ENCODE measurements at places on chromosomes 2 and 18.

DNA sequence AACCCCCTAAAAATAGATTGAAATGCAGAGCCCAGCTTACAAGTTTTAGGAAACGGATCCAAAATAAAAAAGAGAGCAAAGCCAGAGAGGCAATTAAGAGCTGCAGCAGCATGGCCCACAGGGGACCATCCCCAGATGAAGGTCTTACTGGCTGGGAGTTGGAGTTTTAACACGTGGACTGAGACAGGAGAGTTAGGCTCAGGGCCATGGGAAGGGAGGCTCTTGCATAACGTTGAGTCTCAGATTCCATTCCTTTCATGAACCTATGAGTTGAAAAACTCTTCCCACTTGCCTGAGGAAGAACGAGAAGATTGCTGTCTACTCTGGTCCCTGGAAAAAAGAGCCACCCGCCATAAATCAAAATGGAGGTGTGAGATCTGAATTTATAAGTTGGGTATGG, 101.8 kb upstream of the NDUFV2 start:
- DNase-seq, result no peak

GRCh38 chr2:190634381-190634780, 14.5 kb upstream of the NAB1 start:
- no peak for DNase-seq

GRCh38 chr2:31081492-31081891, 56.7 kb downstream of the GALNT14 start:
- DNase-seq, result no peak

GRCh38 chr2:110755491-110756078, 23.2 kb downstream of the ACOXL start:
- no peak for DNase-seq

DNA sequence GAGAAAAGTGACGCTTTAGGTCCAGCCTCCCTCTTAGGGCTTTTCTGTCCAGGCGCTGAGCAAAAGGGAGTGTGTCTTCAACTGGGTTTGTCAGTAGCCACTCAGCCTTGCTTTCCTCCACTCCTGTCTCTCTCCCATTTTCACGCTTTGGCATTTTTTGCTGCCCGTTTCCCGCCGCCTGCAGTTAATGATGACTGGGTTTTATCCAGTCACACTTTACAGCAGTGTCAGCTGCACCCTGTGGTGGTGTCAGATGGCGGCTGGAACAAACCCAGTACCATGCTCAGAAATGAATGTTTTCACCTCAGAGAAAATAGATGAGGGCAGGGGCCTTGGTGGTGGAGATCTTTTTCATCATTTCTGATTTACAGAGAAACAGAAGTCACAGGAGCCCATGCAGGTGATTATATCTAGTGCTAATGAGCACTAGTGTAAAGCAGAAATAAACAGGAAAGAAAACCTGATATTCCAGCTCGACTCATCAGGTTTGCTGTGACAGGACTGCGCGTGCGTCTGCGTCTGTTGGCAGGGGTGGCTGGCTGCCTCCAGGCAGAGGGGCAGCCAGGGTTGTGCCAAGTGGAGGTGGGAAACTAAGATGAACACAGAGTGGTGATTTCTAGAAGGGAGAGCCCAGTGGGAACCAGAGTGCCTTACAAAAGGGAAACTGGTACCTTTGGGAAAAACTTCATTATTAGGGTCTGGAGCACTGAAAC, 139.9 kb downstream of the TANC1 start:
- DNase-seq, result no peak

DNA sequence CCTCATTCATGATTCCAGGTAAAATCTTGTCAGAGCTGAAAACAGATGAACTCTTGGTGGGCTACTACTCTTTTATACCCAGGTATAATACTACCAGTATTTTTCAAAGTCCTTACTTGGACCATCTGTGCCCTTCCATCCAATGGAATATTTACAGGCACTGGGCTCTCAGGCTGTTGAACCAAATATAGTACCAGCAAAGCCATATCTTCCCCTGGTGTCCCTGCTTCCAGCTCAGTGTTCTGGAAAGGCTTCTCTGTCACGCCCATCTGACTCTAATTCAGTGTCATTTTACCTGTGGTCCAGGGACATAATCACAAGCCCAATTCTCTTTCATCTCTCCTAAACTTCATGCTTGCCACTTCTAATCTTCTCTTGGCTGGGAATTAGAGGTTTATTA, 119.2 kb upstream of the STK17B start:
- no peak for DNase-seq

DNA sequence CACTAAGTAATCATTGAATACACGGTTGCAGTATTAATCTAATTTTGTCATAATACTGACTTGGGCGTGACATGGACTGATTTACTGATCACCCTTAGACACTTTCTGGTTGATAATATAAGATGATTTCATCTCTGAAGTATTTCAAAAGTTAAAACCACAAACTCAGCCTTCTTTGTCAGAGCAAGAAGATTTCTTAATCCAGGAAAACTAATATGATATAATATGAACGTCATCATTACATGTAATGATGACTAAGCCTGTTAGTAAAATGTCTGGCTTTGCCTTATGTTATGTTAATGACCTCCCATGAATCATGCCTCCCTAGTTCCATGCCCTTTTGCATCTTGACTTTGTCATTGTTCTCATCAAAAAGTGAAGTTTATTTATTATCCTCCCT, 1325.0 kb upstream of the CDH2 start:
- peak; percentile 6 for DNase-seq

- no peak for DNase-seq
Observed at GRCh38 chr18:23812546-23813440, 123.5 kb downstream of the LAMA3 start.

DNA sequence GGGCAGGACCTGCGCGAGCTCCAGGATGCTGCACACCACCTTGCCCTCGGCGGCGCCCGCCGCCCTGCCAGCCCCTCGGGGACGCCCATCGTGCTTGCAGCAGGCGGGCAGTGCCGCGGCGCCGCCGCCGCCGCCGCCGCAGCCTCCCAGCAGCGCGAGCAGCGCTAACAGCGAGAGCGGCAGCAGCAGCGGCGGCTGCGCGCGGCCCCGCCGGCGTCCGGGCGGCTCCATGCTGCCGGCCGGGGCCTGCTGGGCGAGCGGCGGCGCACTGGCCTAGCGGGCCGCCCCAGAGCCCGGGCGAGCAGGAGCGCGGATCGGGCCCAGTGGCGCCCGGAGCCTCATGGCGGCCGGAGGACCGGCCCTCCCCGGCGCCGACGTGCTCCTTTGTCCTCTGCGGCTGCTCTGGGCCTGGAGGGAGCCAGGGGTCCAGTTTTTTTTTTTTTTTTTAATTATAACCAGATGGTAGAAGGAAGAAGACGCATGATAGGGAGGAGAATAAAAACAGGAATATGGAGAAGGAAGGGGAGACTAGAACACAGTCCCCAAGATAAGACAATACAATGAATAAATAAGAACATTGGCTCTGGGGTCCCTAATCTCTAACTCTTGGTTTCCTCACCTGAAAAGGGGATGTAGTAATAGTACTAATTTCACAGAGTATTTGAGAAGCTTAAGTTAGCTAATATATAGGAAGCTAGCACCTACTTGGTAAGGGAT, 17.1 kb upstream of the ANKRD62 start:
- DNase-seq, result no peak

DNA sequence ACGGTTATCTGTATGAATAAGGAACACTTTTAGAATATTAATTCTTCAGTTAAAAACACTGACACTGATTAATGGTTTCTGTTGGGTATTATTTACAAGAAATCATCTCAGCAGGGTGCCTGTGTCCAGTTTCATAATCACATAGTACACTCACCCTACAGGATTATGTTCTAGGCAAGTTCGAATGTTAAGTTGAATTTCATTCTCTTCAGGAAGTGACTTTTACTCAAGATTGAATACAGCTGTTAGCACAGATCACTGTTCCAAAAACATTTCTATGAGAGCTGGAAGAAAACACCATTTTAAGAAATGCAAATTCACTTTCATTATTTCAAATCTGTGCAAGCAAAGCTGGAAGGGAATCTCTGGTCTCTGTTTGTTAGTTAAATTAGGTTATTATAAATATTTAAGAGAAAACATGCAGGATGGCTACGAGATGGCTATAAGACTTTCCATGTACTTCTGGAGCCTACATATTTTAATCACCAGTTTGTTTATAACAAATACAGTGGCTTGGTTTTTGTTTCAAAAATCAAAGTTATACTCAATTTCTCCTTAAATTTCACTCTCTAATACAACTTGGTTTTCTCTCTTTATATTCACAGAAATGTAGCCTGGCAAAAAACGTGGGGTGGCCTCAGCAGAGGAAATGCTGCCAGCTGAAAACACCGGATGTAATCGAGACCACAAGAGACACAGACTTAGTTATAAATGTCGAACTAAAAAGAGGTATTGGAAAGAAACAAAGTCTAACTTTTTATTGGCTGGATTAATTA, 65.8 kb downstream of the RBMS1 start:
- no peak for DNase-seq

DNA sequence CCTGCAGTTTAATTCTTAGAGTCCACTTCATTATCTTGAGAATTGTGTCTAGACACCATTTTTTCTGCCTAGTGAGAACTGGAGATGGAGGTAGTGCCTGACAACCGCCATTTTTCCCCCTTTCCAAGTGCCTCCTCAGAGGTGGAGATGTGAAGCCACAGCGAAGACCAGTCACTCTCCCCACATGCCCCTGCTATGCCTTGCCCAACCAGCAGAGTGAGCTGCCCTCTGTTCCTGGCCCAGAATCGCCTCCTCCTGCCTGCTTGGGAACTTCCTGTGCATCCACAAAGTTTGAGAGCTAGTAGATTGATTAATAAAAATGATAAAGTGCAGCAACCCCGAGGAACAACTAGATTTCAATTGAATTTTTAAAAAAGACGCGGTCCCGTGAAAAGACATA, 123.3 kb downstream of the CLIP4 start:
- no peak for DNase-seq

DNA sequence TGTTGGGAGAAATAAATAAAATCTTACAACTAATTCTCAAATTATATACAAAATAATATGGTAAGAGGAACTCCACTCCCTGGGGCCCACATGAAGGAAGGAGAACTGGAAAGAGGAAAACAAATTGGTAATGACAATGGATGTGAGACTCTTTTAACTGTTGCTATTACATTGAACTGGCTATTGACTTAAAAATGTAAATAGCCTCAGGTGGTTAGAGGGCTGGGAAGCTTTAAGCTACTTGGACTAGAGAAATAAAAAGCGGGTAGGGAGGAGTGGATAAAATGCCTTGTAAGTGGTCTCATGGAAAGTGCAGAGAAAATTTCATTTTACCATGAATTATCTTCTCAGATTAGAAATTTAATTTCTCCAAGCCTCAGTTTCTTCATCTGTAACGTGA, 64.1 kb downstream of the KCNJ3 start:
- DNase-seq, result no peak

- peak; percentile 54 for DNase-seq
Observed at GRCh38 chr2:47221039-47221438, 65.9 kb upstream of the STPG4 start.

DNA sequence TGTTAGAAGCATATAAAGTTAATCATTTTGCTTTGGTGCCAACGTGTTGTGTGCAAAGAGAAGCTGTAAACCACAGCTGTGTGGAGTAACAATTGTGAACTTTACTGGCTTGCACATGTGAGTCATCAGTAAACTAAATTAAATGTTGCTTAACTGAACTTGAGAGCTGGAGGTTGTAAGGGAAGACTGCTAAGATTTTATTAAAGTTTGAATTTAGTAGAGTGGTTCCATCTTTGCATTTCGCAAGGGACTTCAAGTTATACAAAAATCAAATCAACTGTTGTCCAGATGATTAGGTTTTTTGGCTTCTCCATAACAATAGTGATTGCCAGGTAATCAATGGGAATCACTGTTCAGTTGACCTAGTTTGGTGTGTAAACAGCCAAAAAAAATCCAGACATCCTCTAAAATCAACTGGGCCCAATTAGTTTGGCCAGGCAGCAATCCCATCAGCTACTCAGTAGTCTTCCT, 247.4 kb downstream of the MYO3B start:
- DNase-seq, result no peak

DNA sequence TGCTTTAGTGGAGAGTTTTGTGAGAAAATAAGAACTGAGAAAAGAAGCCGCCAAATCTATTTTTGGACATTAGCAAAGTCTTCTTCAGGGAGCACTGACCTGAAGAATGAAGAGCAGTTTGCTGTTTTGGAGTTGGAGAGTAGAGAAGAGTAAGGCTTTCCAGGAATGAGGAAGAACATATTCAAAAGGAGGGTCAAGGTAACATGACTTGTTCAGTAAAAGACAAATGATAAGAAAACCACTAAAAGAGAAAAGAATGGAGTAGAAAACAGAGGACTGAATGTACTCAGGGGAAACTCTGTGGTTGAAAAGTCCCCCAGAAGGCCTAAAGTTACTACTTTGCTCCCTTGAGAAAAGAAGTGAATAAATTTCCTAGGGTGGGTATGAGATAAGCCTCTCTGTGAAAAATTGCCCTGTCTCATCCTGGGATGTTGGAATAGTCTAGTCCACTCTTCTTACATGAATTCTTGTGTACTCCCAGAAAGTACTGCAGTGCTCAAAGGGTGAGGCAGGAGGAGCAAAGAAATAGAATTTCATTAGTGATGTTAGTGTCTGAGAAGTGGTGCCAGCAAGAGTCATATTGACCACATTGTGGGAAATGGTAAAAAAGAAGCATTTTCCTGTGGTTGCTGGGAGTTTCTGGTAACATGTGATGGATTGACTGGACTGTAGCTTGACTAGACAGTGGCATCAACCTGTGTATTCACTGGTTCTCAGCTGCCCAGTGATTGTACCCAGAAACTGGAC, 27.8 kb downstream of the MBD5 start:
- no peak for DNase-seq

DNA sequence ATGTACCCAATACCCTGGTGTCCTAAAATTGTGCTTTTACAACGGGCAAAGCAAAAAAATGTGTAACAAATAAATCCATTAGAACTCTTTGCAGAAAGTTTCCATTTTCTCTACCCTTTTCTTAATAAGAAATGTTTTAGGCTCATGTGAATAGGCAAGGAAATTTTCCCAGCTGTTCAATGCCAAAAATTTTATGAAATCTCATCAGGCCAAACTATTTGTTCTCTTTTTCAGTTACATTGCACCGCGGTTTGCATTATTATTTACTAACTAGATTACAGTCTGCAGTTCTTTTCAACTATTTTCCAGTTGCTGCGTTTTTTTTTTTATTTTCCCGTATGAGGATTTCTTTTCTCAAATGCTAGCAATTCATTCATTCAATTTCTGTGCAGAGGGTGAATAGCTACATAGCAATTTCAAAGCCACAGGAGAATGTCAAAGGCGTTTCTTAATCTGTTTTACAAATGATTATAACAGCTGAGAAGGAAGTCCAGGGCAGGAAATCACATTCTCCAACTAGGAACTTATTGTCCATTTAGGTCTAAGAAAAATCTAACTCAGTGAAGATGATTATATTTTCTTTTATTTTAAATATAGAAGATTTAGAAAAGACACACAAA, 367.5 kb upstream of the MMADHC start:
- DNase-seq, result no peak

- no peak for DNase-seq
Observed at GRCh38 chr2:73981081-73982001, 3.4 kb upstream of the TET3 start.

DNA sequence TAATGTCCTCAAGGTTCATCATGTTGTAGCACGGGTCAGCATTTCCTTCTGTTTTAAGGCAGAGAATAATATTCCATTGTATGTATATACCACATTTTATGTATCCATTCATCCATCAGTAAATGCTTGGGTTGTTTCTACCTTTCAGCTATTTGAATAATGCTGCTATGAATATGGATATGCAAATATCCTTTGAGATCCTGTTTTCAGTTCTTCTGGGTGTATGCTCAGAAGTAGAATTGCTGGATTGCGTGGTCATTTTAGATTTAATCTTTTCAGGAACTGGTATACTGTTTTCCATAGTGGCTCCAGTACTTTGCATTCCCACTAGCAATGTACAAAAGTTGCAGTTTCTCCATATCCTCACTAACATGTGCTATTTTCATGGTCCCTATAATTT, 13.4 kb upstream of the ASB1 start:
- DNase-seq, result no peak

Measured in AG04450 (cell line).